Effector memory CD4-positive, alpha-beta T cell (primary cell): ENCODE measurements at places on chromosomes 6 and 20.

DNA sequence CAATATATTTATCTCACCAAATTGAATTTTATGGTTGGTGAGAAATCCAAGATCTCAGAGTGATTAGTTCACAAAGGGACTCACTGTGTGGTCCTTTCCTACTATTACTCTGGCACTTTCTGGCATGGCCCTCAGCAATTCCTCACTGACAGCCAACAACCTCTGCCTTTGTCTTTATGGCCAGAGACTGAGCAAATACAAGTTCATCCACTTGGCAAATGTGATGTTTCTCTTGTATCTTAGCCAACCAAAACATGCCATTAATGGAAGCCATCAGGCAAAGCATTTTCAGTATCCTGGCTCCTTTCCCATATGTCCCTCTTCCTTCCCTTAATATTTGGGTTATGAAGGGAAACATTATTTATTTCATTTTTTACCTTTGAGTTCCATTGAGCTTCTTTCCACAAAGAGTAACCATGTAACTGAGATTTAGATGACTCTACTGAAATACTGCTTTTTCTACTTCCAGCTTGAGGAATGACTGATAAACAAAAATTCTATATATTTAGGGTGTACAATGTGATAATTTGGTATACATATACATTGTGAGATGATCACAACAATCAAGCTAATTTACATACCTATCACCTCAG is 30.8 kb upstream of the SMLR1 start:
- no peak for DNase-seq

GRCh38 chr20:63058696-63059335 is 52.1 kb upstream of the BHLHE23 start:
- no peak for DNase-seq

- no peak for DNase-seq
These were observed 98.1 kb downstream of the HIVEP2 start for GRCh38 chr6:142846883-142847287.

GRCh38 chr6:94736236-94736635 is 841.1 kb upstream of the MANEA start:
- no peak for DNase-seq

GRCh38 chr6:11711003-11711983 is 67.3 kb downstream of the ADTRP start:
- no peak for DNase-seq

DNA sequence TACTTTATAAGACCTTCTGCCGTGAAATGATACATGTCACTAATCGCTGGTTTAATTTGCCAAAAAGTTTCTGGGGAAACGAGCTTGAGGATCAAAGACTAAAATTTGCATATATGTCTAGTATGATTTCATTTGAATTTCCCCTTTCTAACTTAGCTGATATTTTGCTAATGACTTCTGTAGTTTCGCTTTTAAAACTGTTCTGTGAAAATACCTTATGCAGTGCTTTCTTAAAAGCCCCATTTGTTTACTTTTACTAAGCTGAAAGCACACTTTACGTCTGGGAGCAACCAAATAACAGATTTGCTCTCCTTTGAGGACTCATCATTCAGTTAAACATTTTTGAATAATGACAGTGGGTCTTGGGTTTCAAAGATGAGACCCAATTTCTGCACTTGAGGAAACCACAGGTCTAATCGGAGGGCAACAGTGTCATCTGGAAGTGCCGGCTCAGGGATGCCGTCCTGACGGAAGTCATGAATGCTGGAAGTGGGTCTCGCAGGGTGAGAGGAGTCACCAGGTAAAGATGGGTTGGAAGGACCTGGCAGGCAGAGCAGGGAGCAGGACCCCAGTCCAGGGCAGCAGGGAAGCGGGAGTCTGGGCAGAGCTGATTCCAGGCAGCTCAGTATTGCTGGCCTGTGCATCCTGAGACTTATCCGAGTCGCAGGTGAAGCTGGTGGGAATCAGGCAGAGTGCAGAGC is 33.2 kb downstream of the PLEKHG1 start:
- DNase-seq: no peak

DNA sequence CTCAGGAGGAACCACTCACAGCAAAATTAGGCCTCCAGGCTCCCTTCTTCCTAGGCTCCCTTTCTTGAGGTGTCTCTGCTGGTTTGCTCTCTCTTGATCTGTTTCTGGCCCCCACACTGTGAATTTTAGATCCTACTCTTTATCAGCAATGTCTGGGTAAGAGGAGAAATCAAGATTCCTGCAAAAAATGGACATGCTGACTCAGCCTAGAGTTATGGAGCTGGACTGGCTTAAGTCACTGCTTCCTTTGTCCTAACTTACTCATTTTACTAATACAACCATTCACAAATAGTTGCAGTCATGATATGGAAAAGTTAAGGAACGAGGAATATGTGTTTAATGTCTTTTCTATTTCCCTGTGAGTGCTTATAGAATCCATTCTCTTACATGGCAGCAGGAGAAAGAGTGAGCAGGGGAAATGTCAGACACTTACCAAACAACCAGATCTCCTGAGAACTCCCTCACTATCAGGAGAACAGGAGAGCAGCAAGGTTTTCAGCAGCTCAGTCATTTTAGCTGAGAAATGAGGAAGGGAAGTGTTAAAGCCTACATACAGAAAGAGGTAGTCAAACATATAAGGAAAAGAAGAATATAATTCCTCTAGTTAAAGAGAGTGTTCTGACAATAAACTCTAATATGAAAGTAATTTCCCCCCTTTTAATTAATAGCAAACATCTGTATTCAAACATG is 160.8 kb downstream of the PDE7B start:
- DNase-seq: no peak

GRCh38 chr6:84050408-84050807 is 16.8 kb downstream of the MRAP2 start:
- DNase-seq: no peak

GRCh38 chr20:48031122-48031521 is 245.8 kb upstream of the SULF2 start:
- no peak for DNase-seq

GRCh38 chr6:54291738-54292137 is 16.5 kb upstream of the TINAG start:
- DNase-seq: no peak

DNA sequence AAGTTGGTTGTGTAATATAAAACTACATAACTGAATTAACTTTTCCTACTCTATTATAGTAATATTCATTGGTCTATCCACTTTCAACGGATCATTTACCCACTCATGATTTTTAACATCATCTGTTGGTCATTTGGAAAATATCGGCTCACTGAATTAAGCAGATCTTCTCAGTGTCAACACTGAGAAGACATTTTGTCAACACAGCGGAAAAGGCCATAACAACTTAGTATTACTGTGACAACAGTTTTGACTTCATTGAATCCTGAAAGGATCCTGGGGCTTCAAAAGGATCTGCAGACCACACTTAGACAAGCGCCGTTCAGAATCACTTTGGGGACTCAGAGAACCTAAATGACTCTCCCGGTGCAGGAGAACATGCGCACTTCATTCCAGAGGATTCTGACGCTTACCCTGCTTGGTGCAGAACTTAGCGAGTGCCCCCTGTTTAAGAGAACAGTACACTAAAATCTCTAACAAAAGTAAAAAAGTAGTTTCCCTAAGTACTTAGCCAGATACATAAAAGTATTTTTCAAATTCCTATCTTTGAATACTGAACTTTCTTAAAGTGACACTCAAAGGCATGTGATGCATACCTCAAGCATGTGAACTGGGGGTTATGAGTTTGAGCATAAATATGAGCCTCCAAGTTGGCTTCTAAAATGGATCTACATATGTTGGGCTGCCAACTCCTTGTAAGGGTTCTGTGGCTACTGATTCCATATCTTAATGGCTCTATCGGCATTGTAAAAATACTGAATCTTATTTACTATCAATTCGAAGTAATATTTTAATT is 4.0 kb downstream of the ZBTB2 start:
- no peak for DNase-seq

GRCh38 chr6:113979937-113980336 is 9.0 kb upstream of the HDAC2 start:
- DNase-seq: no peak

DNA sequence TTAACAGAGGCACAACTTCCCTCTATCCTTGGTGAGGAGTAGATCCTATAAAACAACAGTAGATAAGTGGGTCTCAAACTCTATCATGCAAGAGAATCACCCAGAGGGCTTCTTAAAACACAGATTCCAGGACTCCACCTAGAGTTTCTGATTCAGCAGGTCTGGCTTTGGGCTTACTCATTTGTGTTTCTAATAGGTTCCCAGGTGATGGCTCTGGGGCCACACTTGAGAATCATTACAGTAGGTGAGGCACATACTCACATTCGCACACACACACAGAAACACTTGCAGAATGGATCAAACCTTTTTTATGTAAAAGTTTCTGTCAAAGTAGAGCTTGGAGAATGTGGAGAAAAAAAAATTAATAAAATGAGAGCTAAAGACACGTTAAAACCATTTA is 52.4 kb downstream of the TMEM242 start:
- no peak for DNase-seq

GRCh38 chr20:7389216-7389615 is 551.0 kb downstream of the HAO1 start:
- no peak for DNase-seq

GRCh38 chr6:47701363-47701762 is 3.0 kb downstream of the ADGRF4 start:
- no peak for DNase-seq

- DNase-seq: no peak
These were observed 164.4 kb downstream of the CDKAL1 start for GRCh38 chr6:20698675-20699074.

DNA sequence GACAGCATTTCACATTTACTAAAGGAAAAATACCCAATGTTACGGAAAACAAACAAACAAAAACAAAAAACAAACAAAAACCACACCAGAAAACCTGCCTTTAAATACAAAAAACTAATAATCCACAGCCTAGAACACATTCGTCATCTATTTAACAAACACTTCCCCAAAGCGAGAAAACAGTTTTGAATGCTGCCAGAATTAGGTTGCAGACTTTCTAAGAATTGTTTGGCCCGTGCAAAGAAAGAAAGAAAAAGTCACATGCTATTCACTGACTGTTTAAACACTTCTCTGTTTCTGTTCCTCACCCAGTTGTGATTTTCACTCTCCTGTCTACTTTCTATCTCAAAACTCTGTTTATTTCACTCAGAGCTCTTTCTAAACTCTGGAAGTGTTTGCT is 52.5 kb downstream of the BCAS1 start:
- no peak for DNase-seq

DNA sequence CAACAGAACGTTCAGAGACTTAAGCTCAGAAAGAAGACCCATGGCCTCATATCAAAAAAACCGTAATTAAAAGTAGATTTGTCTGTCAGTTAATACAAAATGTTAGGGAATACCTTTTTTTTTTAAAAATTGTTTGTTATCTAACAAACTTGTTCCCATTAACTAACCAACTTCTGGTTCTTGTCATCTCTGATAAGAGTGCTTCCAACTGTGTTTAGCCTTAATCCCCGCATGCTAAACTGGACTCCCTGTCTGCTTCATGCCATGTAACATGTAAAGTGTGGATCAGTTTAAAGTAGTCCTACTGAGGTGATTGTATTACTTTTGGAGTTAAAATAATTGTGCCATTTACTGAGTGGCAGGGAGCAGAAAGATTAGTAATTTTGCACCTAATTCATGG is 6.3 kb downstream of the JARID2 start:
- DNase-seq: no peak

- DNase-seq: no peak
These were observed 220.7 kb upstream of the DEFB112 start for GRCh38 chr6:50270415-50270814.

GRCh38 chr6:2307799-2308198 is 62.4 kb upstream of the GMDS start:
- no peak for DNase-seq

- no peak for DNase-seq
These were observed 282.0 kb downstream of the SYNE1 start for GRCh38 chr6:152355166-152355565.

GRCh38 chr6:163393923-163394322 is 20.6 kb upstream of the QKI start:
- no peak for DNase-seq

DNA sequence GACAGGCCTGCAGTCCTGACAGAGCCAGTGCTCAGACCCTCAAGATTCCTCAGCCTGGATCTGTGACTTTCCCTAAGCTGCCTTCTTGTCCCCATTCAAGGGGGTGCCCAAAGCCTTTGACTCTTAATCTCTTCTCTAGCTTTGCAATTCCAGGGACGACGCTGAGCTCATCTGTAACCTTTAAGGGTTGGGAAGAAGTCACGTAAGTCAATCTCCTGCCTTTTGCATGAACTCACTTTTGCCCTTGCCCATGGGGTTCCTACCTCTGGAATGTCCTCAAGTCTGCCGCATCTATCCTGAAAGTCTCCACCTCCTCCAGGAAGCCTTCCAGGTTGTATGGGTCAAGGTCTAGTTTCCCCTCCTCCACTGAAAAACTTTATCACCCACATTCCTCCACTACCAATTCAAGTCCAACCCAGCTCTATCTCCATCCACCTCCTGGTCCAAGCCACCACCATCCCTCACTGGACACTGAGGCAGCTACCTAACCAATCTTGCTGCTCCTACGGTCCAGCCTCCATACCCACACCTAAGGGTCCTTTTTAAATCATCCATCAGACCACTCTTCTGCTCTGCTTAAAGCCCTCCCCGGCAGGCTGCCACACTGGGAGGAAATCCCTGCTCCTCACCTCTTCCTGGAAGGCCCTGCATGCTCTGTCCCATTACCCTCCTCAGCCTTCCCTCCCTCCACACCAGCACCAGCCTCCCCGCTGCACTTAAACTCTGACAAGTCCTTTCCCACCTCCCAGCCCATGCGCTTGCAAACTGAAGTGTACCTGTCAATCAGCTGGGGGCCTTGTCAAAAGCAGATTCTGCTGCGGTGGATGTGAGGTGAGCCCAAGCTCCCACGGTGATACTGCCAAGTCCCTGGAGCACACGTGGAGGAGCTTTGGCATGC is 29.7 kb downstream of the PREX1 start:
- no peak for DNase-seq

GRCh38 chr6:150770637-150771036 is 94.9 kb upstream of the MTHFD1L start:
- no peak for DNase-seq

DNA sequence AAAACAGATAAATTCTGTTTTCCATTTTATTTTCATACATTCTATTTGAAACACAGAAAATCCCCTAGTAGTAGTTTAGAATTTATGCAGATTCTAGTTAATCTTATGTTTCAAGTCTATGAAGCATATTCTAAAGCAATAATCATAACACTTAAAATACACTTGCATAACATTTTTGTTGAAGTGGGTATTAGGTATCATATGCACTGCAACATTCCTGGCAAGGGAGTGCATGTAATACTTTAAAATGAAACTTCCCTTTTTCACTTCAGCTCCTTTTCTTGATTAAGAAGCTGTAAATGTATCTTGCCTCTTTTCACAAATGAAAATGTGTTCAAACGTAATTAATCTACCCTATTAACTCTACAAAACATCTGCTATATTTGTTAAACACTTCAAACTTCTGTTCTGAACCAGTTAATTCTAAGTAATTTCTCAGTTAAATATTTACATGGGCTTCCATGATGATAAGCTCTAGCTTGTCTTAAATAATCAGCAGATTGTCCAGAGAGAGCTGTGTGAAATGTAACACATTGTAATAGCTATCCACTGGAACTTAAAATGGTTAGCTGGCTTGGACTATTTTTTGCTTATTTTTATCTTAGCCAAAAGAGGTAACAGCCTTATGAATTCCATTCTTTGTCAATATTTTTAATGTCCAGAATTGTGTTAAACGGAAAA is 192.8 kb downstream of the COL19A1 start:
- no peak for DNase-seq
